ENCODE measurements at places on chromosomes 5 and 9.
A peak's percentile ranks its signal among the peaks of the same experiment; 100 is the strongest.

- no peak for DNase-seq
Observed at GRCh38 chr5:67578011-67578410, 381.4 kb upstream of the CD180 start.

DNA sequence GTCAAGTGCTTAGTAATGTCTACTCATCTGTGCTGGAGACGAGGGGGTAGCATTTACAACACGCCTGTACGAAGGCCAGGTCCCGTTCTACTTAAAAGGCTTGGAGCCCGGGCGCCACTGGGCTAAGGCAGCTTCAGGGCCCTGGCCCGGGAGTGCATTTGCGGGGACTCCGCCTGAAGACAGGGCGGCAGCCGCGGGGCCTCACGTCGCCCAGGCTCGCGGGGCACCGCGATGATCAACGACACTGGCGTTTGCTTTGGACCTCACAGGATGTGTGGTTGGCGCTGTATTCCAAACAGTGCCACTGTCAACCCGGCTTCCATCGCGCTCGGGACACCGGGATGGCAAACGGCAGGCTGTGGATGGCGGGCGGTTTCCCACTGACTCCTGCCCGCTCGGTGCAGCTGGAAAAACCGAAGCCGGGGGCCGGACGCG, 1.1 kb upstream of the TENT4A start:
- DNase-seq: peak; percentile 39

GRCh38 chr5:8827696-8828095, 718.2 kb downstream of the SEMA5A start:
- no peak for DNase-seq

- DNase-seq: no peak
Observed at GRCh38 chr9:69657269-69657668, 14.9 kb downstream of the APBA1 start.

- no peak for DNase-seq
Observed at GRCh38 chr9:96044401-96044800, 168.9 kb downstream of the ERCC6L2 start.

- DNase-seq: no peak
Observed at GRCh38 chr5:138676556-138677193, 76.5 kb upstream of the CTNNA1 start.

- no peak for DNase-seq
Observed at GRCh38 chr5:108345541-108346171, 36.2 kb downstream of the FBXL17 start.

DNA sequence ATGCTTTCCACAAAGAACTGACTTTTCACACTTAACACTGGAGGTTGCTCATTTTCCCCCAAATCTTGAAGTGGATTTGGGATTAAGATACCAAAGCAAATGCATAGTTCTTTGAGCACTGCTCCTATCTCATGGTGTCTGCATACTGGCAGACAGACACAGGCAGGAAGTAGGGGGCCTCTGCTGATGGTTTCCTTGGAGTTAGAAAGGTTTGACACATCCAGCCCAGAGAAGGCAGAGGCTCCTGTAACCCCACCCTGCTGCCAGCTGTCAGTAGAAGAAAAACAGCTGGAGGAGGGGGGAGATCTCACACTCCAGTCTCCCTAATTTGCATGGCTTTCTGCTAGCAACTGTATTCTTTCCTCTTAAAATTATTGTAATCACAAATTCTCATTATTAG, 44.1 kb downstream of the APTX start:
- DNase-seq: no peak

GRCh38 chr5:14168793-14169262, 25.7 kb downstream of the TRIO start:
- DNase-seq: no peak

DNA sequence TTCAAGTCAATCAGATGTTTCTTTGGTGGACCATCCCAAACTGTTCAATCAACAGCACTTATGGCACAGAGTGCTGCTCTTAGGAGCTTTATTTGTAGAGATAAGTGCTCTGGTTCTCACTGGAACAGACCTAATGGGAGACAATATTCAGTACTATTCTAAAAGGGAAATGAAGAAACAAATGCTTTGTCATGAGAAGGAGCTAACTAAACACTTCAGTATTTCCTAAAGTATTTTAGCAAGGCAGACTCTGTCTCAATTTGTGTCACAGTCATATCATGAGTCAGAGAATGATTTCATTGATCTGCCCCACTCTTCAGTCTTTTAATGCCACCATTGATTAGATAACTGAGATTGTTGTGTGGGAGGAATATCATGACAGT, 175.3 kb downstream of the SLF1 start:
- no peak for DNase-seq

GRCh38 chr5:8184455-8185063, 315.6 kb downstream of the MTRR start:
- DNase-seq: peak; percentile 3

DNA sequence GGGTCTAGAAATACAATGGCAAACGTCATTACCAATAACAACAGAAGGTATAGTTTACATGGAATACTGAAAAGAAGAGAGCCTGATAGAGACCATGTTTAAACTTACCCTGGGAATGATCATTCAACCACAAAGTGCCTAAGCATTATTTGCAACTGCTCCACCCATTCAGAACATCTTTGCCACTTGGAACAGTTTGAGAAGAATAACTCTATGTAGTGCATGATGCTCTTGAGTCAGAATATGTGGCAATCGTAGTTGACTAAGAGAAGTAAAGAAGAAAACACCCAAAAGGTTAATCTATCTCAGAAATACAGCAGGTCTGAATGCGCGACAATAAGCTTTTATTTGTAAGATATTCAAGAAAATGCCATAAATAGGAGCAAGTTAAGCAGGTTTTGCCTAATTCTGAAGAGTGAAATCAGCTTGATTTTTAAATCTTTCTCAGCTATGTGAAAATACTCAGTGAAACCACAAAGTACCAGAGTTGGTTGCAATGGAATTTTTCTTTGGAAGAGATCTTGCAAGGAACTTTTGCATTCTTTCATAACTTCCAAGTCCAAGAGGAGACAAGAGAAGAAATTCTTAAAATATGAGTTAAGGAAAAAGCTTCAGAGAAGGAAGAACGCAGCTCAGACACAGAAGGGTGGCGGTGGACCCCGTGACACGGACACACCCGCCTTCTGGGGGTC, 64.3 kb downstream of the HABP4 start:
- DNase-seq: no peak

DNA sequence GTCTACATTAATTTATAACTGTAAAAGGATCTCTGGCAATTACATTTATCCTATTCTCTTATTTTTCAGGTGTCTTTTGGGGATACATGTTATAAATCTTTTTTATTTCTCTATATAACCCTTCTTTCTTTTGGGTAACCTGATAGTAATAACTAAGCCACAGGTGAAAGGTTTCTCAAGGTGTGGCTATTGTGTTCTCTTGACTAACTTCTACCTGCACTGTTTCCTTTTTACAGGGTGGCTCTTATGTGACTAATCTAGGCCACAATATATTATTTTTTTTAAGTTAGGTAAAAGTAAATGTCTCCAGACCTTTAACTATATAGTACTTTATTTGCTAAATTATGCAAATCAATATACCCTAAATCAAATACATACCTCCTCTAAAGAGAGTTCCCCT, 193.2 kb downstream of the EFNA5 start:
- no peak for DNase-seq

DNA sequence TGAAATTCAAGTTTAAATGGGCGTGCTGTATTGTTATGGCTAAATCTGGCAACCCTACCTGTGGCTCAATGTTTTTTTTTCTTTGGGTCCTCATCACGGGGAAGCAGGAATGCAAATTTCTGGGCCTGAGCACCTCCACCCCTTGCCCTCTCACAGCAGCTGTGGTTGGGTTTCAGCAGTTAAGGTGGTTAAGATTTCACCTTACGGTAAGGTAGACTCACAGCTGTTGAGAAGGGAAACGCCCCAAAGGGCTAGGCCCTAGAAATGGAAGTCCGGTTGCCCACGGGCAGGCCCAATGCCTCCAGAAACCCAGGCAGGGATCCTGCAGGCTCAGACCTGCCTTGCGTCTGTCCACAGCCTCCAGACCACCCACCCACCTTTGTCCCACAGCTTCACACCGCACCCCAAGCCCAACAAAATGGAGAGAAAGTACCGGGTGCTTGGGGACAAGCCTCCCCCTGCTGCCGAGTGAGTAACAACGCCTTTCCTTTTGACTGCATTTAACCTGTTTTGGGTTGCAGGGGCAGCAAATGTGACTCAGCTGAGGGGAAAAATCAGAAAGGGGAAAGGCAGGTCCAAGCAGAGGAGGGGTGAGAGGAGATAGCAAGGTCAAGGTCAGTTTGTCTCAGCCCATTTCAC, 48.1 kb upstream of the TDRD7 start:
- no peak for DNase-seq

DNA sequence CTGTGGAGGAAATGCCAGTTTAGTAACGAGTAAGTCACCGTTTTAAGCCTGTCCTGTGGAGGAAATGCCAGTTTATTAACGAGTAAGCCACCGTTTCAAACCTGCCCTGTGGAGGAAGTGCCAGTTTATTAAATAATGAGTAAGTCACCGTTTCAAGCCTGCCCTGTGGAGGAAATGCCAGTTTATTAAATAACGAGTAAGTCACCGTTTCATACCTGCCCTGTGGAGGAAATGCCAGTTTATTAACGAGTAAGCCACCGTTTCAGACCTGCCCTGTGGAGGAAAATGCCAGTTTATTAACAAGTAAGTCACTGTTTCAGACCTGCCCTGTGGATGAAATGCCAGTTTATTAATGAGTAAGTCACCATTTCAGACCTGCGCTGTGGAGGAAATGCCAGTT, 18.9 kb upstream of the PDCD6 start:
- no peak for DNase-seq

DNA sequence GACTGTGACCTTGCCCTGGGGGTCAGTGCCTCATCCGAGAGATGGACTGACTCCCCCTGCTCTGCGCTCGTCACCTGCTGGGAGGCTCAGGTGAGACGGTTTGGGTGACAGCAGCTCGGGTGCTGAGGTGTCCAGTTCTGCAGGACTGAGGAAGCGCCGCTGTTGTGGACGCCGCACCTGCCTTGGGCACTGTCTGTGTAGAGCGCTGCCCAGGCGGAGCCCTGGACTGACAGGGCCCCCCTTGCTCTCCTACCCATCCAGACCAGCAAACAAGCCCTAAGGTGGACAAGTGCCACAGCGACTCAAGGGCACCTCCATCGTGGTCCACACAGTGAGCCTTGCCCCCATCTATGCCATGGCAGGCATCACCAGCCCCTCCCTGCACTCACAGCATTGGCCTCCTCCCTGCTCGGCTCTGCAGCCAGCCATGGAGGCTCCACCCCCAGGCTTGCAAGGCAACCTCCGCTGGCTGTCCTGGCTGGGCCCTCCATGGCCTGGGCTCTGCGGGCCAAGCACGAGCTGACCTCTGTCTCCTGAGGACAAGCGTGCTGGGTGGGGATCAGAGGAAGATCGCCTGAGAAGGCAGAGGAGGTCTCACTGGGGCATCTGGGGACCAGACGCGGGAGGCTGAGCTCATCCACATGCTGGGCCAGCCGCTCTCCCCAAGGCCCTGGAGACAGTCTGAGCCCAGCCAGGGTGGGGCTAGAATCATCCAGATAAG, 87.1 kb upstream of the COL5A1 start:
- no peak for DNase-seq

DNA sequence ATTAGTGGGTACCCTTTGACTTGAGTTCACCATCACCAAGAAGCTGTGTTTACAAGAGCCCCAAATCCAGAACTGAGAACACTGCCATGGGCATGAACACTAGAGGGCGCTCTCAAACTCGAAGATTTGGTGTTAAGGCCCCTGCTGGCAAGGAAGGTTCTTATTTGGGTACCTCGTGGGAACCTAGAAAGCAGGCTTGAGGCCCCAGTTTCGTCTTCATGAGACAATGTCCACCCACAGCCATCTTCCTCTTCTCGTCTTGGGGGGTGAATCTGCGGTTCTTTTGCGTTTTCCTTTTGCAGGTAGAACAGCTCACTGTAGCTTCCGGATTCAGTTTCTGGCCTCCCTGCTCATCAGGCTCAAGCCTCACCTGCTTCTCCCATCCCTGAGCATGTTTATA, 184.0 kb downstream of the SEMA5A start:
- peak; percentile 16 for DNase-seq

DNA sequence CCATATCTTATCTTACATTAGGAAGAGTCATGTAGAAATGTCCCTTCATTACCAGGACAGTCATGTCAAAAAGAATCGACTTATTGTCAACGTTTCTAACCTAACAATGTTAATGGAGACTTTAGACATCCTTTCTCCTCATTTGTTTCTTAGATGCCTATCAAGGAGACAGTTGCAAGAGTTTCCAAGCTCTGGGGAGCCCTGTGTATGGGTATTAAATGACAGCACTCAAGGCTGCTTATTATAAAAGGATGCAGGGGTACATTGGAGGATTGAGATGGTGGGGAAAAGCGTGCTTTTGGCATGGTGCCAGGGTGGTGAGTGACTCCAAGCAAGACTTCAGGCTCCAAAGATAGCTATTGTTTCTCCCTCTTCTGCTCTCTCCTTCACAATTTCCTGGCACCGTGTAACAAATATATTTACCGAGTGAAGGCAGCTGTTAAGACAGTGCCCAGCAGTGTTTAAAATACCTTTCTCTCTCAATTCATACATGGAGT, 461.3 kb upstream of the CLINT1 start:
- no peak for DNase-seq

DNA sequence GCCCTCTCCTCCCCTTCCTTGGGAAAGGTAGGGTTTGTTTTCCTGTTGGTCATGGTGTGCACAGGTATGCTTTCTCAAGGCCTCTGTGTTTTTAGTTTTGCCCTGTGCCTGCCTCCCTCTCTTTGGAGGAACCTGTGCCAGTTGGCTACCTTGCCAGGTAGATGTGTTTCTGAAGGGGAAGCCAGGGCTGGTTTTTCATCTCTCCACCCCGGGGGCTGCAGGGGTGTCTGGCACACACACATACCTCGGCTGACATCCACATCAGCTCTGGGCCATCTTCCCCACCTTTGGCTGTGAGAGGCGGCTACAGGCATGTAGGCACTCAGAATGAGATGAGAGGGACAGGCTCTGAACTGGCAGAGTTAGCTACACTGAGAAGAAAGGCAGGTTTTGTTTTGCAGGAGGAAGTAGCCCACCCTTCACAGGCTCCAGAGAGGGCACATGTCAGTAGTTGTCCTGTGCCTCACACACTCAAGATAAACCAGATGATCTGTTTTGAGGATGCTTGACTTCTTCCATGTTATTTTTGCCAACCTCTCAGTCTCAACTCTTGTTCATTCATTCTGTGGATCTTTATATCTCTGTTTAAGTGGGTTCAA, 9.7 kb downstream of the RGMB start:
- DNase-seq: no peak

DNA sequence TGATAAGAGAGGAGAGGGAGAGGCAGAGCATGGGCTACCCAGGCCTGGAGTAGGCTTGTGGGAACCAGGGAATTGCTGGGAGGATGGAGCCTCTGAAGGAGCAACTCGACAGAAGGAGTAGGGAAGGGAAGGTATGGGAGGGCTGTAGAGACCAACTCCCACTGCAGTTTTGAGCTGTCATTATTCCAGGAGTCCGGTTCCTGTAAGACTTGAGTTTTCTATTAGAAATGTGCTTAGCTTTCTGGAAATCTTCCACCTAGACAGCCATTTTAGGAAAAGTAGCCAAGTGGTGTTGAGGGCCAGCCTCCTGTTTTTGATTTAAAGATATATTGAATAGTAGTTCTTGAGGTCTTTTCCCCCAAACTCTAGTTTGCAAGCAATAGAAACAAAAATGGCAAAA, 323.5 kb downstream of the LRRC70 start:
- DNase-seq: no peak

Data from activated CD8-positive, alpha-beta memory T cell treated with anti-CD3 and anti-CD28 coated beads for 48 hours (primary cell).